ENCODE measurements at places on chromosomes 6 and 20.

GRCh38 chr6:106102967-106103727 is 17.0 kb downstream of the PRDM1 start:
- no peak for DNase-seq

DNA sequence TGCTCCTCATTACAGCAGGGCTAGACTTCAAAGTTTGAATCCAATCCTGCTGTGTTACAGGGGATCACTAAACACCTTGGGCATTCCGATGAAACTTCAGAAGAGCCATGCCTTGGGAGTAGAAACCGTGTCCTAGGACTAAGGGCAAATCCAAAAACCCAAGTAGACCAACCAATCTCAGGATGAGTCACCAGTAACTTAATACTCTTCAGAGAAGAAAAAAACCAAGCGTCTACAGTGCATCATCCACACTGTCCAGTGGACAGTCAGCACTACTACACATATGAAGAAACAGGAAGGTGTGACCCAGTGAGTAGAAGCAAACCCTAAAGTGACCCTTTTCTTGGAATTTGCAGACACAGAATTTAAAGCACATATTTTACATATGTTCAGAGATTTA is 39.5 kb upstream of the VAPB start:
- DNase-seq: peak; percentile 59

- no peak for DNase-seq
These were observed 118.8 kb upstream of the NRN1 start for GRCh38 chr6:6125495-6125894.

DNA sequence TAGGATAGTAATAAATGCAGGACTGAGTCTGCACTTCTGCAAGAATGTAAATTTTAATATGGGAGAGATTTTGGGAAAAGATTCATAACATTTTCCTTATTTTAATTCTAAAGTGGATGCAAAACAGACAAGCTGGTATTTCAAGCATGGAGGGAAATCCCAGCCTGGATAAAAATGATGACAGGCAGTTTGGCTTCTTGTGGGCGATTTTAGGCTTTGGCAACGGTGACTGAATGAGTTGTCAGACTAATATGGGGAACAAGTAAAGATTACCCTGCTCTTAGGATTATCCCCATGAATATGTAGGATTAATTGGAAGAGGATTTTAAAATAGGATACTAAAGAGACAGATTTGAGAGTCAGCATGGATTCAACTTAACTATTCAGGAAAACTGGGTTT is 21.0 kb downstream of the OGFRL1 start:
- no peak for DNase-seq

DNA sequence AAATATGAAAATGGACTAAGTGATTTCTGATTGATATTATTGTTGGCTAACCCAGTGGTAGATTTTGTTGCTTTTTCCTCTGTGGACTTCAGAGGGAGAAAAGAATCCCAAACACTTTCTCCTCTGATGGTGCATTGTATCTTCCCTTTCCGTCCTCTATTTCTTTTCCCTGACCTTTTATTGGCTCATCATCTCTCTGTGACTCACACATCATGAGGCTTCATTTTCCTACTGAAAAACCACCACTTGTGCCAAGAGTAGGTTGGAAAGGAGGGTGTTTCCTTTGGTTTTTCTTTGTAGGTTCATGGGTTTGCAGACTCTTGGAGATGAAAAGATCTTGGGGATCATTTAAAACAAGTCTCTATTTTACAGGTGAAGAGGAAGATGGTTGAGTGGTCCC is 311.7 kb upstream of the JAG1 start:
- DNase-seq: peak; percentile 47

- no peak for DNase-seq
These were observed 91.3 kb upstream of the TNFAIP3 start for GRCh38 chr6:137775720-137776119.

GRCh38 chr20:19968466-19969073 is 48.6 kb upstream of the NAA20 start:
- no peak for DNase-seq

DNA sequence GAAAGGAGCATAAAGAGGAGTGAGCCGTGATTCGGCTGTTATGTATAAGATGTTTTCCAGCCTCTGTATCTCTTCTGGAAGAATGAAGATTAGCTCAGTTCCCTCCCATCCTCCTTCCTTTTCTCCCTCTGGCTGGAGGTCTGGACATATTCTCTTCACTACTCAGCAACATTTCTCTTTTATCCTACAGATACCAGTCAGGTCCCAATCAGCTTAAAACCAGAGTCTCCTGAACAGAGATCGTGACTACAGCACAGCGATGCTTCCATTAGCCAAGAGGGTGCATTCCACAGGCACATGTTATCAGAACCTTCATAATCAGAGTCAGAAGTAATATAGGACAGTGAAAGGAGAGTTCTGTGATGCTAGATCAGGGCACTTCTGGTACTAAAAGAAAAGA is 133.9 kb upstream of the SOX4 start:
- DNase-seq: no peak

DNA sequence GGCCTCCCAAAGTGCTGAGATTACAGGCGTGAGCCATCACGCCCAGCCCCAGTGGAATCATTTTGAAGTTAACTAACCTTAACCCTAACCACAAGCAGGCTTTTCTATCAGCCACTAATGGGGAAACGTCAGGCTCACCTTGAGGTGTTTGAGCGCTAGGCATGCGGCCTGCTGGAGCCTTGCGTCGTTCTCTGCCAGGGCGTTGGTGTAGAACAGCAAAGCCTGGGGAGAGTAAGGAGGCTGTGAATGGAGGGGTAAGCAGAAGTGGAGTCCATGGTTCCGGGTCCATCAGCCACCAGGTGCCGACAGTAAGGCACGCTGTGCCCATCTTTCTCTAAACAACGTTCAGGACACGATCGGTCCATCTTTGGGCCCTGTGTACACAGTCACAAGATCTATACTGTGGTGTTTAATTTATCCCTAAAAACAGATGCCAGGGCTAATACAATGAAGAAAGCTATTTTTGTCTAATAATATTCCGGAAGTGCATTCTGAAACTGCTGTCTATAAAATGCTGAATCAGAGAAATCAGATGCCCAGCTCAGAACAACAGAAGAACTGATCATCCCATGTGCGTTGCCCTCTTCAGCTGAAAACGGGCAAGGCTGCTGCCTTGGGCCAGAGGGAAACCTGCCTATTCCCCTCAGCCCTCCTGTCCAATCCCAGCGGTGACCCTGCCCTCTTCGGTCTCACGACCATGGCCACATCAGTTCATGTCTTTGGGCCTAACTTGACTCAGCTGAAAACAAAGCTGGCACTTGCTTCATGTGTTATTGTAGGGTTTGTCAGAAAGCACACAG is 79.6 kb downstream of the PTPN1 start:
- DNase-seq: no peak

GRCh38 chr6:135884136-135884535 is 32.6 kb downstream of the PDE7B start:
- DNase-seq: no peak

DNA sequence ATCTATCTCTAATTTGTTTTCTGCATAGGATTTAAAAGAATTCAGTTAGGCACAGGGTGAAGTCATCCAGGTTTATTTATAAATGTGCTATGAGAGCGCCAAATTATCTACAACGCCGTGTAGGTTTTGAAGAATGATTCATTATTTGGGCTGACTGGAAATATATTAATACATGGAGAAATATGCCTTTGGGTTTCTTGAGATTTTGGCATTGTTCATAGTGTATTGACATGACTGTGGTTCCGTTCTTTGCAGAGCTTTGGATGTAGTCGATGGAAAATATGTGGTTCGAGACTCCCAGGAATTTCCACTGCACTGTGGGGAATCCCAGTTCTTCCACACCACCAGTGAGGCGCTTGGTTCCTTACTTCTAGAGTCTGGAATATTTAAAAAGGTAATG is 90.9 kb downstream of the CRYBG1 start:
- DNase-seq: peak; percentile 53

DNA sequence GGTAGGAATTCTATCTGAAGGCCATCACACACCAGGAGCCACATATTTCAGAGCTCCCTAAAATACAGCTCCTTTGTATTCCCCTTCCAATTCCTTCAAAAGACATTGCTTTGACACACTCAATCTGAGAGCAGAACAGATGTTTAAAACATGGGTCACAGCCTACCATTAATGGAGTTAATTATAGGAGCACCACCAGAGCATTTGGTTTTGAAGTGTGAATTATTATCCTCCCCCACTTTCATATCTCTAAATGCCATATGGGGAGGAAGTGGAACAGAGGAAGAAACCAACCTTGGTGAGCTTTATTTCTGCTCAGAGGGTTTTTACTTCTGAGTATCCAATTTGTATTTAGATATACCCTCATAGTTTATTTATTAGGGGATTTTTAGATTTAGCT is 50.7 kb upstream of the TNFRSF21 start:
- DNase-seq: no peak

GRCh38 chr6:168058691-168059551 is 20.1 kb downstream of the FRMD1 start:
- DNase-seq: no peak

DNA sequence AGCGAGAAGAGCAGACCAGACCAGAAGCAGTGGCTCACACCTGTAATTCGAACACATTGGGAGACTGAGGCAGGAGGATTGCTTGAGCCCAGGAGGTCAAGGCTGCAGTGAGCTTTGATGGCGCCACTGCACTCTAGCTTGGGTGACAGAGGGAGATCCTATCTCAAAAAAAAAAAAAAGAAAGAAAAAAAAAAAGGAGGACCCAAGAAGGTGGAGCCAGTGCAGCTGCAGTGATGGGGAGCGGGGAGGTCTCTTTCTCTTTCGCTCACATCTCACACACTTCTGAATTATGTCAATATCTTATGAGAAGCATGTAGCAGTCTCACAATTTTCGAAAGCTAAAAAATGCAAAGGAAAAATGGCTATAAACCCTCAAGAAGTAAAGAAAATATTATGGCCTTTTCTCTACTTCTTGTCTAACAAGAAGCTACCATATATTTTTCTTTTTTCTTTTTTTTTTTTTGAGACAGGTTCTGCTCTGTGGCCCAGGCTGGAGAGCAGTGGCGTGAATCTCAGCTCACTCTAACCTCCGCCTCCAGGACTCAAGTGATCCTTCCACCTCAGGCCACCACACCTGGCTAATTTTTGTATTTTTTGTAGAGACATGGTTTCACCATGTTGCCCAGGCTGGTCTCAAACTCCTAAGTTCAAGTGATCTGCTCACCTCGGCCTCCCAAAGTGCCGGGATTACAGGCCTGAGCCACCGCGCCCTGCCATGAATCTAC is 3.8 kb upstream of the SPO11 start:
- DNase-seq: no peak

DNA sequence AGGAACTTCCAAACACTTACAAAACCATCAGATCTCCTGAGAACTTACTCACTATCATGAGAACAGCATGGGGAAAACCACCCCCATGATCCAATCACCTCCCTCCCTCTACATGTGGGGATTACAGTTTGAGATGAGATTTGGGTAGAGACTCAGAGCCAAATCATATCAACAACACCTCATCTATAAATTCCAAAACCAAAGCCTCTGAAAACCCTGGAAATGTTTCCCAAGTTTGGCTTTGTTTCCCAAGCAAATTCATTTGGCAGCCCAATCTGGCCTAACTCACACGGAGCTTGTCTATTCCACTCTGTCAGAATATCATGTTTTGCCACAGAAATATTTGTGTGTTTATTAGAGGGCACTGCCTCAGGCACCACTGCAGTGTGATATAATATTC is 142.6 kb downstream of the COL9A1 start:
- no peak for DNase-seq

DNA sequence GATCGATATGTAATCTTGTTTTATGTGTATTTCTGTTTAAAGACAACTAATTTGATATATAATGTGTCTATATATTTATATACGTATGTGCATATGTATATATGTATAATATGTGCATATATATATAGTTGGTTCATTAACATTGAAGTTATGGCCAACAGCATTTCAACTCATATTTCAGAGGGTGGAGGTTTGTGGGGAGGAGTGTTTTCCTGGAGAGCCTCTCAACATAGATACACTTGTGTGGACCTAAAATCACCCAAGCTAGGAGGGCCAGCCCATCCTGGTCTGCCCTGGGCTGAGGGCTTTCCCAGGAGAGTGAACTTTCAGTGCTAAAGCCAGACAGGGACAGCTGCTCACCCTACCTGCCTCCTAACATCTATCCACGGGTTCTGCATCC is 68.8 kb downstream of the TMEM242 start:
- DNase-seq: no peak

DNA sequence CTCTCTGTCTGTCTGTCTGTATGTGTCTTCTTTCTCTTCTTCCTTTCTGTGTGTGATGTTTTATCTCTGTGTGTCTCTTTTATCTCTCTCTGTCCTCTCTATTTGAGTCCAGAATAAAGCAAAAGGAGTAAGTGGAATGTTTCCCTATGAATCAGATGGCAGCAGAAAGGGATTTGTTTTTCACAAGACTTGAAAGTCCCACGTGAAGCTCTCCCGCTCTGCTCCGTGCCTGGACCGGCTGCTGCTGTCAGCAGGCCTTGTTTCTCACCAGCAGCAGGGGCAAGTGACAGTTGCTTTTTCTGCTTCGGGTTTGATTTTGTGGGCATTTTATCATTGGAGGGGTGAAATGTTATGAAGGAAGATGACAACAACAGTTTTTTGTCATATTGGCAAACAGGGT is 212.7 kb downstream of the PACRG start:
- DNase-seq: no peak

DNA sequence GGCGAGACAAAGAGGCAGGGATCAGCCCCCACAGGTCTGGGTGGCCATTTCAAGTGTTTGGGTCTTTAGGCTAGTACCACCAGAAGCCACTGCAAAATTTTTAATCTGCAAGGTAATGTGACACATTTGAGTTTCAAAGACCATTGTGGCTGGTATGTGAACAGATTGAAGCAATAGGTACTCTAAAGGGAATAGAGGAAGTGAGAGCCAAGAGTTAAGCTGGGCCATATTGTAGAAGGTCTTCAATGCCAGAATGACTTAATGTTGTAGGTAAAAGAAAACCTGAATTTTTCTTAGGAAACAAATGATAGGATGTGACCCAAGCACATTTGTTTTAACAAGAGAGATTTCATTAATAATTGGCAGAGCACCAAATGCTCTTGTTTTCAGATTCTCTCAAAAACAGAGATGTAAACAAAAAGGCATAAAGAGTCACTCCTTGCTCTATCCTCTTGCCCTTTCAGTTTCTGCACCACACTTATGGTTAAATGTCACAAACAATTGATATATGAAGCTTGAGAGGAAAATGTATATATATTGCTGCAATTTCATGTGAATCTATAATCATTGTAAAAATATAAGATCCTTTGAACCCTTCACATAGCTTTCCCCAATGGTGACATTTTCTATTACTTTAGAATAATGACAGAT is 307.1 kb upstream of the PLN start:
- DNase-seq: no peak

- DNase-seq: peak; percentile 34
These were observed 10.2 kb upstream of the RCAN2 start for GRCh38 chr6:46501136-46502089.

DNA sequence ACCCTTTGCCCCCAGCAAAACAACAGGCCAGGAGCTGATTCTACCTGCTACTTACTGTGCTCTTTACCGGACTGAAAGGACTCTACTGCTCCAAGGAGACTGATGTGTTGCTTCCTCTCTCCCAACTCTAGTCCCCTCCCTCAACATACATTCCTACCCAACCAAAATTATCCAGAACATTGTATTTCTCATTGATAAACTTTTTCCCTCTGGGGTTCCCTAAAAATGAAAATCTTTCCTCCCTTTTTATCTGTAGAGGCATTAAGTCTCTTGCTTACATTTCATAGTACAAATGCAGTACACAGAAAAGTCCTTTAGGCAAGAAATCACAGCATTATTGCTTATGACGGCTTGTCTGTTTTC is 940 bp upstream of the HS3ST5 start:
- no peak for DNase-seq

- DNase-seq: no peak
These were observed 194.6 kb downstream of the PRKN start for GRCh38 chr6:162533009-162533400.

Measured in kidney tubule cell (primary cell).